ENCODE measurements at places on chromosomes 4 and X. TPM values are rescaled to one million over a fixed set of nuclear protein-coding genes. Genes with fewer than 3 reads are reported as not detected.

DNA sequence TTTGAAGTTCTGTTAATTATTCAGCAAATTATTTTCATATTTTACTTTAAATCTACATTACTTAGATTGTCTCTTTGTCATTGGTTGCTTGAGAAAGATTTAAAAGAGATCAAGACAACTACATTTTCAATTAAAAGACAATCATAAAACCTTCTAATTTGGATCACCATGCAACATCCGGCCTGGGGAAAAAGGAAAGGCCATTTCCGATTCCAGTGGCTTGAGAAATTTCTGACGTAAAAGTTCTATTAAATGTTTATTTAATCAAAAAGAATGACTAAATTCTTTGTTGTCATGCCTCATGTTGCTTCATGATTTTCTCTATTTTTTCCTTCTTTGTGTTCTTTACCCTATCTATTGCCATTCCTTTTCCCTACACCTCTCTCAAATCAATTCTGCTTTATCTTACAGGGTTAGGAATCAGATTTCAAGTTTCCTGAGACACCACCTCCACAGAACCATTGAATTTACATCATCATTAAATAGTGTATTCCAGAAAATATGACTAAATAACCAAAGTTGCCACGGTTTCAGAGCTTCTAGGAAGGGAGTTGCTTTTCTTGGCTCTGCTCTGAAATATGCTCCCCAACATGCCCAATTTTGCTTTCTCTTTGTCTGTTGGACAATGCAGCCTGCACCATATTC, 124.6 kb upstream of the ACSL4 start:
- no peak for DNase-seq

- DNase-seq = no peak
These were observed 24.2 kb upstream of the GDPD2 start for GRCh38 chrX:70398899-70399298.

GRCh38 chrX:2793752-2794151, 35.0 kb upstream of the GYG2 start:
- no peak for DNase-seq

DNA sequence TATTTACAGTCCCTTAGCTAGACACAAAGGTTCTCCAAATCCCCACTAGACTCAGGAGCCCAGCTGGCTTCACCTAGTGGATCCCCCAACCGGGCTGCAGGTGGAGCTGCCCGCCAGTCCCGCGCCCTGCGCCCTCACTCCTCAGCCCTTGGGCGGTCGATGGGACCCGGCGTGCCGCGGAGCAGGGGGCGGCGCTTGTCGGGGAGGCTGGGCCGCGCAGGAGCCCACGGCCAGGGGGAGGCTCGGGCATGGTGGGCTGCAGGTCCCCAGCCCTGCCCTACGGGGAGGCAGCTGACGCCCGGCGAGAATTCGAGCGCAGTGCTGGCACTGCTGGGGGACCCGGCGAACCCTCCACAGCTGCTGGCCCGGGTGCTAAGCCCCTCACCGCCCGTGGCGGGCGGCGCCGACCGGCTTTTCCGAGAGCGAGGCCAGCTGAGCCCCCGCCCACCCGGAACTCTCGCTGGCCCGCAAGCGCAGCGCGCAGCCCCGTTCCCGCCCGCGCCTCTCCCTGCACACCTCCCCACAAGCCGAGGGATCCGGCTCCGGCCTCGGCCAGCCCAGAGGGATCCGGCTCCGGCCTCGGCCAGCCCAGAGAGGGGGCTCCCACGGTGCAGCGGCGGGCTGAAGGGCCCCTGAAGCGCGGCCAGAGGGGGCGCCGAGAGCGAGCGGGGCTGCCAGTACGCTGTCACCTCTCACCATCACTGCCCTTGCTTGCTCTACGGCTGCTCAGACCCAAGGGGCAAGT, 39.4 kb downstream of the WFS1 start:
- DNase-seq = no peak

Gene FGFBP2
- total RNA-seq = not detected

DNA sequence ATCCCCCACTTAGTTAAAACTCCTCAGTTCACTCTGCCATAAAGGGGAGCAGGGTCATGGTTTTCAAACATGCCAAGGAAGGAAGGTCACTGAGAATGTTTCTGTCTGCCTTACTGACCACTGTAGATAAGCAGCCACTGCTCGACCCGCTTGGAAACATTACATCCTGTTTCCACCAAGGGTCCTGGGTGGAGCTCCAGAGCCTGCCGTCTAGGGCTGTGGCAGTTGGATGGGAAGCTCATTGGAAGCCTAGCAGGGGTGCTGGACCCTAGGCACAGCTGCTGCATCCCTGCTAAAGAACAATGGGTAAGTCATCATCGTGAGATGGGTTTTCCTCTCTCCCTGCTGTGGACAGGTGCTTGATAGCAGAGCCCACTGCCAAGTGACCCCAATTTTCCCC, 76.0 kb upstream of the SRD5A3 start:
- DNase-seq = no peak

GRCh38 chr4:173037242-173037641, 131.4 kb upstream of the GALNT7 start:
- DNase-seq = no peak

DNA sequence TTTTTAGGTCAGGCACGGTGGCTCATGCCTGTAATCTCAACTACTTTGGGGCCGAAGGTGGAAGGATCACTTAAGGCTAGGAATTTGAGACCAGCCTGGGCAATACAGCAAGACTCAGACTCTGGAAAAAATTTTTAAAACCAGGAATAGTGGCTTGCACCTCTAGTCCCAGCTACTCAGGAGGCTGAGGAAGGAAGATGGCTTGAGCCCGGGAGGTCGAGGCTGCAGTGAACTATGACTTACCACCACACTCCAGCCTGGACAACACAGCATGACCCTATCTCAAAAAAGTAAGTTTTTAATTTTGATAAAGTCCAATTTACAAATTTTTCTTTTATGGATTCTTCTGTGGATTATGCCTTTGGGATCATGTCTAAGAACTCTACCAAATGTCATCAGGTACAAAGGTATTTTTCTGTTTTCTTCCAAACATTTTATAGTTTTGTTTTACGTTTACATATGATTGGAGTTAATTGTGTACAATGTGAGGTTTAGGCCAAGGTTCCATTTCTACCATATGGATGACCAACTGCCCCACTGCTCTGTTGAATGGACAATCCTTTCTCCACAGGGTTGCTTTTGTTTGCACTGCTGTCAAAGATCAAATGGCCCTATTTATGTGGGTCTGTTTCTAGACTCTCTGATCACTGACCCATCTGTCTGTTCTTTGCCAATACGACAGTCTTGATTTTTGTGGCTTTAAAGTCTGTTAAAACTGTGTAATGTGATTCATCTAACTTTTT, 48.2 kb downstream of the CPLX1 start:
- no peak for DNase-seq

- no peak for DNase-seq
These were observed 26.4 kb downstream of the MAGEE1 start for GRCh38 chrX:76453737-76454406.

Gene SASH3
- total RNA-seq = not detected

DNA sequence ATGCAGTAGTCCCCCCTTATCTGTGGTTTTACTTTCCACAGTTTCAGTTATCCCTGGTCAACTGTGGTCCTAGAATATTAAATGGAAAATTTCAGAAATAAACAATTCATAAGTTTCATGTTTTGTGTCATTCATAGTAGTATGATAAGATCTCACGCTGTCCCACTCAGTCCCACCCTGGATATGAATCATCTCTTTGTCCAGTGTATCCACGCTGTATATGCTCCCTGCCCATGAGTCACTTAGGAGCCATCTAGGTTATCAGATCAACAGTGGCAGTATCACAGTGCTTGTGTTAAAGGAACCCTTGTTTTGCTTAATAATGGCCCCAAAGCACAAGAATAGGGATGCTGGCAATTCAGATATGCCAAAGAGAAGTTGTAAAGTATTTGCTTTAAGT, 16.2 kb upstream of the SYTL4 start:
- DNase-seq = no peak

Gene CDS1
- 13.3 TPM for total RNA-seq

GRCh38 chr4:145290955-145291354, 110.6 kb upstream of the OTUD4 start:
- no peak for DNase-seq
